Upper lobe of left lung (tissue), 6 donors: ENCODE measurements at places on chromosomes 5 and 9. TPM values are rescaled to one million over a fixed set of nuclear protein-coding genes. Genes with fewer than 3 reads are reported as not detected.

- no peak for DNase-seq
Observed at GRCh38 chr5:110580625-110581024, 145.8 kb downstream of the TMEM232 start.

The PPP3R2 gene
- not detected for total RNA-seq

The SHOC1 gene
- not detected for total RNA-seq

- DNase-seq, result no peak
Observed at GRCh38 chr5:173643964-173644363, 27.5 kb upstream of the BOD1 start.

- DNase-seq, result no peak
Observed at GRCh38 chr5:131328536-131329285, 64.9 kb downstream of the CDC42SE2 start.
